NCI-H774 (cell line): ENCODE measurements at places on chromosomes 4 and X.

GRCh38 chrX:151155234-151155633, 21.1 kb upstream of the GPR50 start:
- no peak for DNase-seq

DNA sequence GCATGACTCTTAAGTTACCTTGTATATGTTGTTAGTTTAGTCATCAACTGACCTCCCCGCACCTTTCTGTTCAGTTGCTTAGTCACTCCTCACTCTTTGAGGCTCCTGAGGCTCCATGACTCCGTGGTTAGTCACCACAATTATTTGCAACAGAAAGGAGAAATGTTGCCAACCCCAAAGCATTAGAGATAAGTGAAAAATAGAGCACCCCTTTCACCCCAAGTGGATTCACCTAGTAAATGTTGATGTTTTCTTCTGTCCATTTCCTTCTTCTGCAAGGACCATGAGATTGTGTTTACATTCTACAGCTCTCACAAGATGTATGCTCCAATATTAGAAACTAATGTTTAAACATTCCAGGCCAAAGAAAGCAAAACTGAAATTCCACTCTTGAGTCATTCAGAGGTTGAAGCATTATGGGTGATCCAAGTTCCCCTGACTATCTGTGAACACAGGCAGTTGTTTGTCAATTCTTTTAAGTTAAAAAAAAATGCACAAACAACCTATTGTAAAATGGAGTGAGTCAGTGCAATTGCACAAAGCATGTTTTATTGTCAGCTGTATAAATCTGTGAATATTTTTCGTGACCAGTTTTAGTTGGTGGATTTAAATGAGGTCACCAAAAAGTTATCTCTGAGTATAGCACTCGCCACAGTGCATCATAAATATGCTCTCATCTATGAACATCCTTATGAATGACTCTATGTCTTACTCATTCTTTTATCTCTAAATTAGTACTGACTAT, 552.4 kb upstream of the MAGEB2 start:
- no peak for DNase-seq

DNA sequence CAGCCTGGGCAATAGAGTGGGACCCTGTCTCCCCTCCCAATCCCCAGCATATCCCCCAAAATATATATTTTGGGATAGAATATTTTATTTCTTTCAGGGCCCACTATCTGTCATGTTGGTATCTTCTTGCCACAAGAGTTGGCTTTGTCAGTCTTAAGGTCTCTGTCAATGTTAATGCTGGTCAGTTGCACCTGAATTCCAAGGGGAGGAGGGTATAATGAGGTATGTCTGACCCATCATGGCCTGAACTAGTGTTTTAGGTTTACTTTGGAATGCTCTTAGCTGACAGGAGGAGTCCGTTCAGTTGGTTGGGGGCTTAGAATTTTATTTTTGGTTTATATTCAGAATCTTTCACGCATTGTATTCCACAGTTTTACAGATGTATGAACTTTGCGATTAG, 6.2 kb upstream of the RPS3A start:
- DNase-seq = no peak

DNA sequence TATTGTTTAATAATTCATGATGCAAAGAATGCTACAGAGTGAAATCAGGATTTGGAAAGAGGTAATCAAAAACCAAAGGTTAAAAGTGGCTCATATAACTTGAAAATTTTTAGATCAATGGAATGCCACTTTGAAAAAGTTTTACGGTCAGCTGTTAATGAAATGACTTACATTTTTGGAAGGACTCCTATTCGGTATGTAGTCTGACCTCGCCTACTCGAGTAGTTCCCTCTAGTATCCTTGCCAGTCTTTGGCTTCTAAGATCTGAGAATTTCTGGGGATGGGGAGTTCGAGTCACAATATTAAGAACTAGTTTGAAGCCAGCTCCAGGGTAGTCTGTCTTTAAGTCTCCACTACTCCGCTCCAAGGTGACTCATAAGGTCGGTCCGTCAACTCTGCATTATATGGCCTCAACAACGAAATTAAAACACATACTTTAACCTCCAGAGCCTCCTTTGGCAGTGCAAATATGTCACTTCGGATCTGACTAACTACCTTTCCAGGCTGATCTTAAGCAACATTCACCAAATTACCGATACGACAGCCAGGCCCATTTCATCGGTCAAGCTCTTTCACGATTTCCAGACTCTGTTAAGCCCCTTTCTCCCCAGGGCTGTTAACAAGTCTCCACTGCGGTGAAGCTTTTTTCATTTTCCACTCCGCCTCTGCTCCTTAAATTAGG, 733 bp upstream of the NAA15 start:
- DNase-seq = no peak

DNA sequence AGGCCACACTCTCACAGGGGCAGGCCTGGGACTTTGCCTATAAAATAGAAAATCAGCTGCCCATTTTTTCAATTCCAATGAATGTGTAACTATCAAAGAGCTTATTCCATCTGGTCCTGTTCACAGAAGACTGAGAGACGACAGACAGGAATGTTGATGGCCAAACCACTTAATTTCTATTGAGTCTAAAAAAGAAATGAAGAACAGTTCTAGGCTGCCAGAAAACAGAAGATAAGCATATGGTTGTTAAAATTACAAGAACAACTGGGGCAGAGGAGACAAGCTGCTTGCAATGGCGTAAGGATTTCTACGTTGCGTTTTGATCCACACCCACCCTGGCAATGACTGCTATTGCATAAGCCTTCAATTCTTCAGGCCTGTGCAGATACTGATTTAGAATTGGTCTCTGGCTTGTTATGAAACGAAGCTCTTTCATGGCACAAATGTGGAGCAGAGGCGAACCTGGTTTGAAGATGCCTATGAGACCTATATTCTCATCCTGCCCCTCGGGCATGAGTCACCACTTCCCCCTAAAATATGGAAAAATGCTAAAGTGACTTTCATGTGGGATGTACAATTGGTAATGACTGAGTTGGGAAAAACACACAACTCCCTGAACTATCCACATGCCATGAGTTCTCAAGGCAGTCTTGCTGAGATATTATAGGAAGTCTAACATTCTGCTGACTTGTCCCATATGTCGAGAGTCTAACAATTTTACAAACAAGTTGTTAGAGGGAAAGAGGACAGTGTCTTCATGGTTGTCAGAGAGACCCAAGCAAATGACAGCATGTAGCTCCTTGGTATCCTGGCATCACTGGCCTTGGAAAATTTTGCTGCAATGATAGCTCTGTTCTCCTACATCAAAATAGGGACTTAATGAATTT, 37.9 kb upstream of the SORBS2 start:
- DNase-seq = no peak

DNA sequence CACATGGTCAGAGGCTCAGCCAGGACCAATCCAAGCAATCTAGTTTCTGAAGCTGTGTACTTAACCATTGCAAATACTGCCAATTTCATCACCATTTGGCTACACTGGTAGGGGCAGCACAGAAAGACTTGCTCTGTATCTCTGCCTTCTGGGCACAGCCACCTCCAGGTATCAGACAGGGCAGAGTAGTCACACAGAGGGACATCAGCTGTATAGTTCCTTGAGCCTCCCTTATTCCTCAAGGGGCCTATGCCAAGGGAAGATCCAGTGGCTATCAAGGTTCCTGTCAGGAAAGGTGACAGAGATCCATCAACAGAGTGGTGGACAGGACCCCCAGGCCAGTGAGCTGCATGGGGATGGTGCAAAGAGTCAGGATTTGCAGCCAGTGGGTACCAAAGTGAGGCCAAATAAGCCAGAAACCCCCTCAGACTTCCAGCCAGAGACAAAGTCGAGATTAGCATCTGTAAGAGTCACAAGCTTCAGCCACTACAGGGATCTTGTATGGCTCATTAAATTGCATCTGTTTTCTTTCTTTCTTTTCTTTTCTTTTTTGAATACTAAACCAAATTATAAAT, 381.6 kb upstream of the CPEB2 start:
- DNase-seq = no peak

GRCh38 chr4:12120968-12121367, 692.3 kb upstream of the HS3ST1 start:
- DNase-seq = no peak

DNA sequence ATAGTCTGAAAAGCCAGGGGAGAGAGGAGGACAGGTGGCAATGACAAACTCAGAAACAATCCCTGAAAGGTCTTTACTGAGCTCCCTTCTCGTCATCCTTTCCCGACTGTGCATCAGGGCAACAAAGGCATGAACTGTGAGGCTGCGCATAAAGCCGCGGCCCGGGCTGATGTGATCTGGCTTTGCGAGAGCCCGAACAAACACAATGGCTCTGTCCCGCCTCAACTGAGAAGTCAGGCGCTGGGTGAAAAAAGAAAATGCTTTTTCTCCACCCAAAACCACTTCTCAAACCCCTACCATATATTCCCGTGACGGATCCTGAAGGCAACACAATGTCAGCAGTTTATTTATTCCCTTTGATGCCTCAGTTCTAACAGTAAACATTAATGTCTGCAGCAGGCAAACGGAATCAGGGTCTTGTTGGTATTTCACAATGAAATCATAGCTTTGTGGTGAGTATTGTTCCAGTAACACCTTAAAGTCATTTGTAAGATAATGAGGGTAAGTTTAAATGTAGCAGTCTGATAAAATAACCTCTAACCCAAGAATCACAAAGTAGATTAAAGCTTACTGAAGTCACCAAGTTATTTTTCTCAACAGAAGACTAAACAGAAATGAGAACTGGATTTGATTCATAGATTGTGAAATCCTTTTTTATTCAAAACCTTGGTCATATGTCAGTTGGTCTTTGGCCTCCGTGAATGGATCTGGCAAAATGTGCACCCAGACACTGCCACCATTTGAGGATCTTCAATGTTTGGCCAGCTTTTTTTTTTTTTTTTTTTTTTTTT, 67.4 kb downstream of the APBB2 start:
- DNase-seq = peak; percentile 8

DNA sequence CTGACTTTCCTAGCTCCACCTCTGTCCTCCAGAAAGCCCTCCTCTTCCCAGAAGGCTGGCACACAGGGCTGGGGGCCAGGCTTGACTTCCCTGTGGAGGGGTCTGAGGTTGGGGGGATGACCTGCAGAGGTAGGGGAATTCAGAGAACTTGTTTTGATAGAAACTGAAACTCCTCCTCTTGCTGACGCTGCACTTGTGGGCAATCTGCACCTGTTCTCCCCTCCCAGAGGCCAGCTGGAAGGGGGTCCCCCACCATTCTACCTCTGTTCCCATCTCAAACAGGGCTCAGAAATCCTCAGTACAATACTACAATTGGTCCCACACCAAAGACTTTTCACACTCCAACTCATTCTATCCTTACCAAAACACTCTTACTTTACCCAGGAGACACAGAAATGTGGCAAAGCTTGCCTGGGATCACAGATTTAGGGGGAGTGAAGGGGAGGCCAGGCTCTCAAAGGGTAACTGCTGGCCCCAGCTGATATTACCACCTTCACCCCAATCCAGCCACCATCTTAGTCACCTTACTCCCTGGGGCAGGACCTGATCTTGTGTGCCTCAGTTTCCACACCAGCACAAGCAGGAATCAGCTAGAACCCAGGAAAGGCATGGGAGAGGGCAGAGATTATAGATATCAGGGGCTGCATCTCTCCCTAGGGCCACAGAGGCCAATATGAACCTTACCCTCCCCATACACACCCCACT, 18.5 kb downstream of the OTUD5 start:
- DNase-seq = no peak
